ENCODE measurements at places on chromosomes 5 and 9.

DNA sequence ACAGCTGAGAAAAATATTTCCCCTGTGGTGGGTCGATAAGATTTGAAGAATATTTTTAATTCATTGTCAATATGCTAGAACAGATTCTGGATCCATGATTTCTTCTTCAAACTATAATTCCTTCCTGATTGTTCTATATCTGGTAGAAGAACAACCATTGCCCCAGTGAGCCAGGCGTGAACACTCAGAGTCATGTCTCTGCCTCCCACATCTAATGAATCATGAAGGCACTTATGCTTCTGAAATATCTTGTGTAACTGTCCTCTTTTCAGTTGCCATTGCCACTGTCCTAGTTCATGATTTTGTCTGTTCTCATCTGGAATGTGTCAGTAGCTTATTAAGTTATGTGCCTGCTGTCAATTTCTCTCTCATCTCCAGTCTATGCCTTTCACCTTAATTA lies 40.0 kb downstream of the GABRG2 start:
- no peak for ATAC-seq

- no peak for ATAC-seq
Measured at GRCh38 chr5:139951983-139952382, 91.1 kb downstream of the NRG2 start.

DNA sequence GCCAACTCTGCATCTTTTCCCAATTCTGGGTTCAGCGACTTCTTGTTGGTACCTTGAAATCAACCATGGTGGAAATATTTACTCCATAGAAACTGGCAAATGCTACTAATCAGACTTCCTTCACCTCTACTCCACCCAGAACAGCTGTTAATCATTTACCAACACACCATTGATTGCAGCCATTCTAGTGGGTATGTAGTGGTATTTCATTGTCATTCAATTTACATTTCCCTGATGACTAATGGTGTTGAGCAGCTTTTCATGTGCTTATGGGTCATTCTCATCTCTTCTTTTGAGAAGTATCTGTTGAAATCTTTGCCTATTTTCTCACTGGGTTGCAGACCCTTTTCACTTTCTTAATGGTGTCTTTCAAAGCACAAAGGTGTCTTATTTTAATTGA lies 122.4 kb upstream of the MSX2 start:
- no peak for ATAC-seq

DNA sequence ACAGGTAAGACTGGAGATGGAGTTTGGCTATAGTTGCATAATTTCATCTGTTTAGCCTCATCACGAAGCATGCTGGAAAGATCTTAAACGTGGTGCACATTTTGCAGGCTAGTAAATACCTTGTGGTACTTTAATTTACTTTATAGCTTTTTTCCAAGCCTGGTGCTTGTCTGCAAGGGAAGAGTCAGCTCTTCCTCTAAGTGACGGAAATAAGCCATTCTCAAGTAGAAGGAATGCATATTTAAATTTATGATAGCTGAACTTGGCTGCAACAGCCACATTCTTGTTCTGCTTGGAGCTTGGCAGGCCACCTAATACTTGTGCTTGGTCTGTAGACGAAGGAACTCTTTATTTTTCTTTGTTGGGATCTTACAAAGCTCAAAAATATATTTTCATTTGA lies 188.0 kb upstream of the PIK3R1 start:
- no peak for ATAC-seq

GRCh38 chr9:37119360-37119759 lies 1.0 kb upstream of the ZCCHC7 start:
- no peak for ATAC-seq

GRCh38 chr5:37792975-37793631 lies 46.7 kb downstream of the GDNF start:
- ATAC-seq: no peak

DNA sequence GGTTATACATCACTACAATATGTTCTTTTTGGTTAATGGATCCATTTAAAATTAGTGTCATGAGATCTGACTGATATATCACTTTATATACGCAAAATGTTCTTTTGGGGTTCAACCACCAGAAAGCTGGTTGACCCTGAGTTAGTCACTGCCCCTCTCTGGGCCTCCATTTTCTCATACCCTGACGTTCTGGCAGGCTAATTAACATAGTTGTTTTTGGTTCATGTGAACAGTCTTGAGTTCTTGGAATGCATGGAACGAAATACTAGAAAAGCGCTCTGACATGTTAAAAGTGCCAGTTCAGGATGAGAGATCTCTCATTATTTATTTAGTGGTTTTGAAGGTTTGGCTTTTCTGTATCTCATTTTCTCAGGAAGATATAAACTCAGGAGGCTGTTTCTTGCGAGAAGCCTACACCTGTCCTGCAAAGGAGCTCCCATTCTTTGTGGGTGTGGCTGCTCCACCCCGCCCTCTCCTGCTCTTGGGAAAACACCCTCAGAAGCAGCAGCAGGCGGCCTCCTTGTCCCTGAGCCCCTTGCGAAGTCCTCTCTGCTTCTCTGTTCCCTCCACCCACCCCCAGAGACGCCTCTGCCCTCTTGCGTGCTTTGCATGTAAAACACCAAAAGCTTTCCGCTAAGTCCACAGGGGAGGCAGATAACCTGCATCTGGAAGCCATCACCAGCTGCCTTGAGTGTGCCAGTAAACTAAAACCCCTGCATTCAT lies 302.4 kb upstream of the PANK3 start:
- ATAC-seq: no peak

DNA sequence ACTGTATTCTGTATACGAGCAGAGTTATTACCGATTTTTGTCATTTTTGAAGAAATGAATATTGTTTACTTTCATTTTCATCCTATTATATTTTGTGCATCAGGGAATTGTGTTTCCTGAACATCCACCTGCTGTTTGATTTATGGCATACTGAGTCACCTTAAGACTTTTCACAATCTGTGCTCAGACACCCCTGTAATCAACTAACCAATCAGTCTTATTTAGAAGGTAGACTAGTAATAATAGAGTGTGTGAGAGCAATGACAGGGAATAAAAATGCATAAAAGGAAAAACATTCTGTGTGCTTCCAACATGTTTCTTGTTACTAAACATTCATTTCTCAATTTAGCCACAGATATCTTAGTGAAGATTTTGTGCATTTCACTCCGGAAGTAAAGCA lies 1413.6 kb upstream of the ACO1 start:
- ATAC-seq: no peak

- no peak for ATAC-seq
Measured at GRCh38 chr5:41683181-41683580, 172.8 kb upstream of the PLCXD3 start.

GRCh38 chr5:116459301-116459700 lies 115.3 kb downstream of the SEMA6A start:
- no peak for ATAC-seq

DNA sequence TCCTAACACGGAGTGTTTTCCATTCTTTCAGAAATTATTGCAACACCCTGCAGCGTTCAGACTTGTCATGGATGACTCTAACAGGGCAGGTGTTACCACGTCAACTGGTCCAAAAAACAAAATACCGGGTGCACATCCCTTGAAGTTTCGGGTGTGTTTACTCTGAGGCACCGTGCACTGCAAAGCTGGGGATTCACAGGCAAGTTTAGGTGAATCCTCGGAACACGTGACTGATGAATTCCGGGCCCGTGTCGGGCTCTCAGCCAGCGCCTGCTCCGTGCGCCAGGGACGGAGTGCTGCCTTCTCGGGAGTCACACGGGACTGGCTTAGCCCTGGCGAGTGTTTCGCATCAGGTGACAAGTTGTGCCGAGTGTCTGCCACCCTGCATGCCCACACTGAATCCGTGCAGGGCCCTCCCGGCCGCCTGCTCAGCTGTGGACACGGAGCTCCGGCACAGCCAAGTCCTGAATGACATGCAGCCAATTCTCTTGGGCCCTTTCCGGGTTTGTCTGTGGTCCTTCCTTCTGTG lies 66.0 kb upstream of the IRX4 start:
- no peak for ATAC-seq

DNA sequence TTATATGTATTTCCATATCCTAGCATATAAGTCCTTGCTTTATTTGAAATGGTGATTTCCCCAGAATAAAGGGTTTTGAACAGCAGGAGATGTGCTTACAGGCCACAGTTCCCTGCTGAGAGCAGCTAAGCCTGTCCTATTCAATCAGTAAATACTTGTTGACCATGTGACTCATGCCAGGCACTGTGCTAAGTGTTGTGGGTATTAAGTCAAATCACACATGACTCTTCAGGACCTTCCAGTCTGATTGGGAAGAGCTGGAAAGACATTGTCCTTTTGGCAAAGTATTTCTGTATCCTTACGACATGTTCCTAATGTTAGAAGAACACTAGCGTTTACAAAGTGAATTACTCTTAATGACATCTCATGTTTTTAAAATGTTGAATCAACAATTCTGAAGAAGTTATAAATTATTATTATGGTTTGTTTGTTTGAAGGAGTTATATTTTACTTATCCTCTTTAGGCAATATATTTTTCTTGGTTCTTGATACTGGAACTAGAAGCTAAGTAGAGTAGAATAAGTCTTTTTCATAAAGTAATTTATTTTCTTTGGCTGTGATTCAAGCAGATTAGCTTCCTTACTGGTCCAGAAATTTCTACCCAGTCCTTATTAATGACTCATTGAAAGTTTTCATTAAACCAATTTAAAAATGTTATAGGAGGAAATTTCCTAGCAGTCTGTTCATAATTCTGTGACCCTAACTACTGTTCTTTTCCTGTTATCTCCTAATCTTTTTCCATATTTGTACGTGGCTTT lies 82.1 kb downstream of the GAPVD1 start:
- ATAC-seq: no peak

GRCh38 chr9:109316207-109316640 lies 4.6 kb downstream of the EPB41L4B start:
- ATAC-seq: no peak

DNA sequence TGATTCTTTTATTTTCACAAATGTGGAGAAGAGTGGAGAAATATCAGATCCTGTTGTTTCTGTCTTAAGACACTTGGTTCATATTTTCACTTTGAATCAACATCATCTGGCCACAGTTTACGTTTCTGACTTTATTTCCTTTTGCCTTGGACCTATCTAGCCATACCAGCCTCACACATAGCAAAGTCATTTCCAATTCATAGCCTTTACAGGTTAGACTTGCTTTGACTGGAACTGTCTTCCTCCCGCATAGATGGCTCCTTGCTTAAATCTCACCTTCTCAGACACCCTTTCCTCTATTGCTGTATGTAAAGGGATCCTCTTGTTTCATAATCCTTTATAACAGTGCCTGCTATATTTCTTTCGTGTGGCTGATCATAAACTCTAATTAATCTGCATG lies 297.8 kb downstream of the SH3GL2 start:
- no peak for ATAC-seq

DNA sequence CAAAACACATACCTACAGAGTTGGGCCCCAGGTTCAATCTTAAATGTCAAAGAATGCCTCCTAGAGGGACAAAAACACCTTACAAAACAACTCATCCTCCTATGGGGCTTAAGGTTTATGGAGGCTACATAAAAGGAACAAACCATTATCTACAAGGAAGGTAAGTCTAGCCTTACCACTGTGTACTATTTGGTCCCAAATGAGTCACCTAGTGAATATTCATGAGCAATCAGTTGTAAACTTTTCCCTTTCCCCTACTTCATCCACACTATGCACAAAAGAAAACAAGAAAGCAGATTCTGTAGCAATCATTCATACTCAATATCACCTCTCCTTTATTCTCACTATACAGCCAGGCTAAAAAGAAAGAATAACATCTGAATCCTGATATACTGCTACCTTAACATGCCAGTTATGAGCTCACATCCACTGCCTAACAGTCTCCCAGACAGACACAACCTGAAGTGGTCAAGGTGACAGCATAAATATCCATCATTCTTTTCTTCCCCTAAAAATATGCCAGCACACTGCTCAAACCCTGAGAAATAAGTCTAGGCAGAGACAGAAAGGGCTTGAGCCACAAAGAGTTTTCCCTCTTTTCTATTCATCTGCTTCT lies 6.2 kb downstream of the OXCT1 start:
- ATAC-seq: peak; percentile 48

Data from activated CD4-positive, CD25-positive, alpha-beta regulatory T cell treated with anti-CD3 and anti-CD28 coated beads, Interleukin-2, amount 50 U/mL, for 24 hours (primary cell).